Left ventricle myocardium superior (tissue), 1 donor: ENCODE measurements at places on chromosomes 5 and 9. TPM values are rescaled to one million over a fixed set of nuclear protein-coding genes. Genes with fewer than 3 reads are reported as not detected.

GRCh38 chr9:111691672-111692329 is 30.4 kb downstream of the GNG10 start:
- no peak for DNase-seq

DNA sequence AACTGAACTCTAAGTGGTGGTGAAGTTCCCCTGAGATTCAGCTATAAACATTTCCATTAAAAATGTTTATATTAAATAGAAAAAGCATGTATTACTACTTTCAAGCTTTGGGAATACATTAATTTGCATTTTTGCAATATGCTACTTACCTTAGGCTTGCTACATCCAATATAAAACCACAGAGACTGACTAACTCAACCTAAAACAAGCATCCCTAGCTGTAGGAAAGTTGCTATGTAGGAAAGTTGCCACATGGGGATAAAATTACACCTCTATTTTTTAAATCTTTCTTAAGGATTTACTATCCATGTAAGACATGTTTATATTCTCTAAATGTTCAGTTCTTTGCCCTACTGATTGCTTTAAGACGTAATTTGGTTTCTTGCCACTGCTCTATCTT is 12.8 kb downstream of the SCAMP1 start:
- no peak for DNase-seq

The CACNA1B gene
- 0.20 TPM for total RNA-seq

DNA sequence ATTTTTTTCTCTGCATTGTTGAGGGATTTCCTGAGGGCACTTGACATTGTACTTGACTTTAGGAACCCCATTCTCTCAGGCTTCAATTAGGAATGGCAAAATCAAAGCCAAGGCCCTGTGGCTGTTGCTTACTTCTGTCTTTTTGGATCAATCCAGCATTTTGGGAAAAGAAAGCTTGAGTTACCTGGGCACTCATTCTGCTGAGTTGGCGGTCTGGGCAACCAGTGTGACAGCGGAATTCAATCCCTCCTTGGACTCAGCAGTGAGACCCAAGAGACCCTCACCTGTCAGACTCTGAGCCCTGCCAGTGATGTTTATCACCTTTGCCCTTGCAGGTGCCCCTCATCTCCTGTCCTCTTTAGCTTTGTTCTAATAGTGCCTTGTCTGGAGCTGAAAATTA is 225.3 kb downstream of the PAPPA start:
- DNase-seq, result no peak

DNA sequence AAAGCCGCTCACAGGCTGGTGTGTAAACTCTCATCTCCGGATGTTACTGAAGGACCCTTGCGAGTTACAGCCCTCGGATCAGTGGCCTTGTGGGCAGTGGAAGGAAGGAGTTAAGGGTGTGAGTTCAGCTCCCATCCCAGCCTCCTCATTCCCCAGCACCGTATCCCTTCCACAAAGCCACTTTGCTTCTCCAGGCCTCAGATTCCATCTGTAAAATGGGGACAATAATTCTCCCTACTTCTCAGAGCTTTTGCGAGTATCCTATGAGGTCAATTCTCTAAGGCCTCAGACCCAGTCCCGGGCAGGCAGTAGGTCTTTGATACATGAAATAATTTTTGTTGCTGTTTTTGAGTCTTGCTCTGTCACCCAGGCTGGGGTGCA is 141.3 kb downstream of the C9orf50 start:
- DNase-seq, result no peak

The SET gene
- total RNA-seq, result 201 TPM

- DNase-seq, result no peak
Observed at GRCh38 chr5:101977729-101978345, 318.2 kb downstream of the SLCO4C1 start.

DNA sequence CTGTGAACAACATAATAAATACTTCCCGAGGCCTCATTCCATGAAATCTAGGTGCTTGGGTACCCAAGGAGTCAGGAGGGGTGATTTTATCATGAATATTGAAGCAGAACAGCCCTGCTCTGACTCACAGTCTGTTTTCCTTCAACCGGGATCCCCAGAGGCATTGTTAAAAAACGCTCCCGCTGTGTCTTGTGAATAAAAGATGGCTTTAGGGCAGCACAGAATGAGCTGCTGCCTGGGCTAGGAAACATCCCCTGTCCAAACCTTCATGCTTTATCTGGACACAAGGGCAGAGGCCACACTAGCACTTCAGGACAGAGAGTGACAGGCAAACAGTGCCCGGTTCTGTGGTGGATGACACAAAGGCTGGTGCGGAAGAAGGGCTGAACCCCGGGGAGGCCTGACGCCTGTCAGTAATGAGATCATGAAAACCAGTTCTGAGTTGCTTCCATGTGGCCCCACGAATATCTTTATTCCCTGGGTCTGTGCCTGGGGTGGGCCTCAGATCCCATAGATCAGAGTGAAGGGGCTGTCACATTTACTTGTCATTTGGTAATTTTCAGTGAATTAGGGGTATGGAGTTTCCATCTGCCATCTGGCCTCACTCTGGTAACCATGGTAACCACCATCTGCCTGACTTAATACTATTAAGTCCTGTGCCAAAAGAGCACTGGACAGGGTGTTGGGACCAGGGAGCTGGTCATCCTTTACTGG is 2.6 kb downstream of the IGFBPL1 start:
- DNase-seq, result no peak

- no peak for DNase-seq
Observed at GRCh38 chr5:89211836-89212235, 328.9 kb upstream of the MEF2C start.

DNA sequence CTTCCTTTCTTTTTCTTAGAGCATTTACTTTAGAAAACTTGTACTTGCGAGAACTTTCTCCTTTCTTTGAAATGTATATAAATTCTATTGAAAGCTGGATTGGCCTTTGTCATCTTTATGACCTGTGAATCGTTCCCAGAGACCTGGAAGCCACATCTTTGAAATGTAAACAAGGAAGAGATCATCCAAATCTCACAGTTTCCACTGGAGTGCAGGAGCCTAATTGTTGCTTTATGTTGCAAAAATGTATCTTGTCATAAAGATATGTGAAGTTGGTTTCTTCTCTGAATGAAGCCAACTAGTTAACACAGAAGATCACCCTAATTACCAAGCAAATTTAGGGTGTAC is 1101.8 kb downstream of the TAF11L14 start:
- no peak for DNase-seq

GRCh38 chr9:118367383-118367782 is 663.2 kb downstream of the TLR4 start:
- DNase-seq, result no peak

DNA sequence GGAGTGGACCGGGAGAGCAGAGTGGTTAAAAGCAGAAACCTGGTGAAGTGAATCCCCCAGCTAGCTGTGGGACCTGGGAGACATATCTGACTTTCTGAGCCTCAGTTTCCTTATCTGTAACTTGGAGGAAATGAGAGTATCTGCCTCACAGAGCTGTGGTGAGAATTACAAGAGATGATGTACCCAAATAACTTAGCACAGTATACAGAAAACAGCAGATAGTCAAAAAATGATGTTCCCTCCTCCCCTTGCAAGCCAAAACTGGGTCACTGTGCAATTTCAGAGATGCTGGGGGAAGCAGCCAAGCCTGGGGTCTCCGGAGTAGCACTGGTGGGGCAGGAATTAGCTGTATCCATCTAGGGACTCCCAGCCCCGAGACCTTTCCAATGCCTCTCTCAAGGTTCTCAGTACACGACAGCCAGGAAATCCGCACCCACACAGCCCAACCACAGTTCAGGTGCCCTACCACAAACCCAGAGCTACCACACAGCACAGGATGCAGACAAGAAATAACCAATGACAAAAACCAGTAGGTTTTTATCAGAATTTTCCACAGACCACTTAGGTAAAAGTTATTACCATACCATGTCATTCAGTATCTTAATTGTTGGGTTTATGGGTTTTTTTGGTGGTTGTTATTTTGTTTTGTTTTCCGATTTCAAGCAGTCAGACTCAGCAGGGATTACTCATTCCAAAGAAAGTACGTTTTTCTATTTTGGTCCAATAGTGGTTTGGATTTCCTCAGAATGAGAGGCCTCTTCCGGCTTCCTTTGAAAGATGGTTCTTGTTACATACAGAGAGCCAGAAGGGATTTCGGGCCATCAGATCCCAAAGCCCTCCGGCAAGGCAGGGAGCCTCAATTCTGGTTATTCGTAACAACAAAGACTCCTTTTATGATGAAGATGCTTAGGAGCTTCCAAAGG is 4.9 kb upstream of the HRH2 start:
- no peak for DNase-seq

GRCh38 chr9:116797276-116797675 is 110.2 kb downstream of the TRIM32 start:
- no peak for DNase-seq

GRCh38 chr5:146725025-146725424 is 153.5 kb downstream of the PPP2R2B start:
- DNase-seq, result no peak

GRCh38 chr9:98903961-98904411 is 39.7 kb upstream of the COL15A1 start:
- peak; percentile 43 for DNase-seq

DNA sequence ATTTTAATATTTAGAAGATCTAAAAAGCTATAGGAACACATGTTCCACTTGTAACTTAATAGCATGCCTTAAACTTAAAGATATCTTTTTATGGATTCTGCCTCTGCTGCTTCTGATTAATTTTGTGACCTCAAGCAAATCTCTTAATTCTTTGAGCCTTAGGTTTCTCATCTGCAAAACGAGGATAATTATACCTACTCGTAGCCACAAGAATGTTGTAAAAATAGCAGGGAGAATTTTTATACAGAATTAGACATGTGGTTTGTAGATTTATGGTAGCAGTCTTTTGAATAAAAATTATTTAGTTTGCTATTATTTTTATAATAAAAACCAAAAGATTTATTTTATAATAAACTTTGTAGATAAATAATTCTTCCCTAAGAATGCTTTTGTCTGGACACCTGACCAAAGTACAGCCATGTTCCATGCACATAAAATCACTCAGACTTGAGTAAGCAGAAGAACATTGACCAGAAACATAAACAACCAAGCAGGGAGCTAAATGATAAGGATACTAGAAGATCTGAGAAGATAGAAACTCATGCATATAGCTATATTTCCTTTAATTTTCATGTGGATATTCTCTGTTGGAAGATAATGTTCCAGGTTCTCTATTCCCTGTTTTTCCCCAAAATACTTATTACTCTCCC is 18.5 kb downstream of the C9orf85 start:
- no peak for DNase-seq

DNA sequence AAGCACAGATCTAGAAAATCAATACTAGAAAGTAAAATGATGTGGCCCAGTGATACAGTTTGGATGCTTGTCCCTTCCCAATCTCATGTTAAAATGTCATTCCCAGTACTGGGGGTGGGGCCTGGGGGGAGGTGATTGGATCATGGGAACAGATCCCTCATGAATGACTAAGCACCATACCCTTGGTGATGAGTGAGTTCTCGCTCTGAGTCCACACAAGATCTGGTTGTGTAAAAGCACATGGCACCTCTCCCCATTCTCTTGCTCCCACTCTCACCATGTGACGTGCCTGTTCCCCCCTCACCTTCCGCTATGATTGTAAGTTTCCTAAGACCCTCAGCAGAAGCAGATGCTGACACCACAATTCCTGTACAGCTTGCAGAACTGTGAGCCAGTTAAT is 234.2 kb upstream of the CDH6 start:
- DNase-seq, result no peak

DNA sequence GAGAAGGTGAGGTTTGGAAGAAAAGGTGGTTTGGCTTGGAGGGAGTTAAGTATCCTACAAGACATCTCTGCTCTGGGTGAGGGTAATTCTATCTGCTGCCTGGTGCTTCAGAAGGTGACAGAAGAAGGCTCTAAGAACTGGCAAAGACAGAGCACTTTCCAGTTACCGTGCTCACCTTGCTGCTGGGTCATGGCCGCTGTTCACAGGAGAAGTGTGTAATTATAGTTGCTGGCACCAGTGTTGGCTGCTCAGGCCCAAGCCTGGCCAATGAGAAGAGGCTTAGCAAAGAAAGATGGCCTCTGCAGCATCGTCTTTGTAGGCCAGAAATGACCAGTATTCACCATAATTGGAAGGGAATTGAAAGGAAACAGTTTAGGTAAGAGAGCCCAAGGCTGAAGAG is 37.9 kb upstream of the KLF9 start:
- no peak for DNase-seq

- no peak for DNase-seq
Observed at GRCh38 chr9:12185856-12186255, 507.3 kb upstream of the TYRP1 start.

DNA sequence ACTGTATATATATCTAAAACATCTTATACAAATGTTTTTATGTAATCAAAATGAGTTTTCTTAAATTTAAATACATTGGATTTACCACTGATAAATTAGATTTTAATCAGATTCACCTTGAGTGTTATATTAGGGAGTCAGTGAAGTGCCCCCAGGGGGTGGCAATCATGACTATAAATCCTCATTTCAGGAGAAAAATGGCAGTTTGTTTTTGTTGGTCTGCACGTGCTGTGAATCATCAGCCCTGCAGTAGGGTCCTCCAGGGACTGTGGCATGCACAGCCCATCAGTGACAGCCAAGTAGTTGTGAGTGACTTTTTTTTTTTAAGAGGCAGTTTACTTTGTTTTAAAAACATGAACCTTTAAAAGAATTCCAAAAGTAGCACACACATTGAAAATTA is 65.2 kb downstream of the ZSWIM6 start:
- no peak for DNase-seq

- peak; percentile 63 for DNase-seq
Observed at GRCh38 chr9:70510157-70510770, 95.8 kb upstream of the KLF9 start.

GRCh38 chr5:93995126-93995621 is 253.8 kb upstream of the POU5F2 start:
- no peak for DNase-seq

The WDR70 gene
- total RNA-seq, result 21.5 TPM
